Left hindlimb (tissue), 1 donor: ENCODE measurements at places on chromosomes 16 and 17.

DNA sequence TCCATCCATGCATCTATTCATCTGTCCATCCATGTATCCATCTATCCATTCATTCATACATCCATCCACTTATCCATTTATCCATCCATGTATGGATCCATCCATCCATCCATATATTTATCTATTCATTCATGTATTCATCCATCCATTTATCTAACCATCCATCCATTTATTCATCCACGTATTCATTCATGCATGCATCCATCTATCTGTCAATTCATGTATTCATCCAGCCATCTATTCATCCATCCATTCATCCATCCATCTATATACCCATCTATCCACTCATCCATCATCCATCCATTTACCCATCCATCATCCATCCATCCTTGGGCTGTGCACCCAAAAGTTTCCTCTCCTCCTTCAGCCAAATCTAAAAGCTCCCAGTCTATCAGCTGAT lies 43.4 kb downstream of the GDE1 start:
- no peak for DNase-seq

GRCh38 chr16:23650674-23651416 lies 9.6 kb downstream of the DCTN5 start:
- no peak for DNase-seq

DNA sequence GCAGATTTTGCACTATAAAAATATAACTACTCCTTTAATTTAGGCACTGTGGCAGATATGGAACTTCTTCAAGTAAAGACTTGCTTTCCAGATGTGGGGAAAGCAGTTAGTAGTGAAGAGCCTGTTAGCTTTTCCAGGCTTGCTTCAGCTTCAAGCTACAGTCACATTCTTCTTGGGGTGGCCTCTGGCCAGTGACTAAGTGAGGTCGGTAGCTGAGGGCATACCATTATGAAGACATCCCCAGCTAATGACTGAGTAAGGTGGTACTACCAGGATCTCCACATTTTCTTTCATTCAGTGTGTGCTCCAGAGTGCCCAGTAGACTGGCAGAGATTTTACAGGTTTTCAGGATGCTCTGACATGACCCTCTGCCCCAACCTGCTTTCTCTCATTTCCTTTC lies 167.1 kb upstream of the KIF2B start:
- DNase-seq: no peak

- DNase-seq: no peak
Measured at GRCh38 chr17:33730131-33730530, 437.0 kb upstream of the ASIC2 start.

- DNase-seq: peak; percentile 94
Measured at GRCh38 chr17:74379495-74380085, 12.3 kb downstream of the GPR142 start.

DNA sequence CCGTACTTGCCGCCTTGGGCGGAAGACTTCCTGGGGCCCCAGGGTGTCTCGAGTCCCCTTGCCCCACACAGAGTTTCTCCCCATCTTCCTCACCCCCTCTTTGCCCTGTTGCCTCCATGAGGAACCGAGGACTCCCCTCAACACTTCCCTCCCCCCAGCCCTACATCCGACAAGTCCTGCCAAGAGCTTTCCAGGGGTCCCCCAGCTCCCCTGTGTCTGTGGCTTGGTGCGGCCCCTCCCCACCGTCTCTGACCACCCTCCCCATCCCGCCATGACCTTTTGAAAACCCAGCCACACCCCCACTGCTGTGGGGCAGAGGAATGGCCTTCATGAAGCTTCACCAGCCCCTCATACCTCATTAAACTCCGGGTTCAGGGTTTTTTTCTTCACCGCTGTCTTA lies 11.4 kb downstream of the SCGB1C2 start:
- DNase-seq: no peak

GRCh38 chr17:73650140-73650539 lies 5.9 kb upstream of the SDK2 start:
- DNase-seq: no peak

DNA sequence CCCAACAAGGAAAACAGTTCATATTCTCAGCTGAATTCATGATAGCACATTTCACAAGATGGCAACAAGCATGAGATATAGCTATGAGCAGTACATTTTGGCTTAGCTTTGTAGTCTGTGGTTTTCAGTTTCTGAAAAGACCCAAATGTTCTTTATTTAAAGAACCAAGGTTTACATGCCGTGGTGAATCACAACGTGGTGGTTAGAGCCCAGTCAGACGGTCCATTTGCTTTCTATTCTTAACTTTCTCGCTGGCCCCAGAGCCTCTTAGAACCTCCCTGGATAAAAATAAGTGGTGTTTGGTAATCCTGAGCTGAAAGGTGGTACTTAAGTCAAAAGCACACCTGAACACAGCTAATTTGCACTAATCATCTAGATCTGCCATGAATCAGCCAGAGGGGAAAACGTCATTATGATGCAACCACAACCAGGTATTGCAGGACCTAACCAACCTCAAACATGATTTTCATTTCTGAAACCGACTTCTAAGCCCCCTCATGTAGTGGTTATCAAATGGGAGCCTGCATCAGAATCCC lies 18.6 kb upstream of the HAPSTR1 start:
- no peak for DNase-seq

GRCh38 chr17:4879601-4880000 lies 19.7 kb upstream of the C17orf107 start:
- no peak for DNase-seq

GRCh38 chr17:75553295-75554110 lies 28.0 kb downstream of the LLGL2 start:
- no peak for DNase-seq

- no peak for DNase-seq
Measured at GRCh38 chr17:70100983-70101382, 26.0 kb downstream of the KCNJ16 start.

GRCh38 chr17:78923660-78924453 lies 1.3 kb downstream of the TIMP2 start:
- DNase-seq: no peak

DNA sequence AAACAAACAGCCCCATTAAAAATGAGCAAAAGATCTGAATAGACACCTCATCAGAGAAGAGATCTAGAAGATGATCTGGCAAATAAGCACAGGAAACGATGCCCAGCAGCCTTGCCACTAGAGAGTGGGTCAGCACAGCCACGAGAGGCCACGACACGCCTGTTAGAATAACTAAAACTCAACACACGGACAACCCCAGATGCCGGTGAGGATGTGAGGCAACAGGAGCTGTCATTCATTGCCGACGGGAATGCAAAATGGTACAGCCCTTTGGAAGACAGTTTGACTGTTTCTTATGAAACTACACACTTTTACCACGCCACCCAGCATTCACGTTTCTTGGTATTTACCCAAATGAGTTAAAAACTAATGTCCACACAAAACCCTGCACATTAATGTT lies 31.5 kb downstream of the CBFA2T3 start:
- no peak for DNase-seq

GRCh38 chr16:70750893-70751467 lies 50.0 kb downstream of the VAC14 start:
- DNase-seq: peak; percentile 64
